ENCODE measurements at places on chromosomes 13 and 19.

DNA sequence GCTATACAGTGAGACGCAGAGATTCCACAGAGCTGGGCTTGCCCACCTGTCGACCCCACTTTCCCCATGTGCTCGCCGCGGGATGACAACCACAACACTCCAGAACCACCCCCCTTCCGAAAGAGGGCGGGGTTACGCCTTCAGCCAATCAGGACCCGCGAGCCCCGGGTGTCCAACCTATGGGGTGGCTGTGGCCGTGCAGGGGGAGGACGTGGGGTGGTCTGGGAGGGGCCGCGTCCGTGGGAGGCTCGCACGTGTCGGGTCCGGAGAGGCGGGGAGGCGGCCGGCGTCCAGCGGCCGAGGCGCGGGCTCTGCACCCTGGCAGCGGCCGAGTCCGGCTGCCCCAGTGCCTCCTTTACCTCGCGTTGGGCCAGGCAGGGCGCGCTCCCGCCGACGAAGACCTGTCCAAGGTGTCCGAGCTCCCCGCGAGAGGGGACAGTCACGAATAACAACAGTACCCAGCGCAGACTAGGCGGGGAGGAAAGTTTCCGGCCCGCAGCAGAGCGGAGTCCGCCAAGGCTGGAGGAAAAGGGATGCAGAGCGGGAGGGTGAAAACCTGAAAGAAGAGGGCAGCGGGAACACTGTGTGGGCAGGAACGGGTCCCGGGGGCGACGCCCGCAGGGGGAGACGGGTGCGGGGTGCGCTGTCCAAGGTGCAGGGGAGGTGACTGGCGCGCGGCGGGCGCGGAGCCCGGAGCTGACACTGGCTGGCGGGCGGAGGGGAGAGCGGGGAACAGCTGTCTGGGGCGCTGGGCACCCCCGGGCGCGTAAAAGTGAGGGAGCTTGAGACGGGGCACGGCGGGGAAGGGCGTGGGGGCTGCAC lies 911 bp downstream of the ENOX1 start:
- no peak for DNase-seq

- no peak for DNase-seq
These were observed 6.9 kb downstream of the KANK3 start for GRCh38 chr19:8336072-8336569.

GRCh38 chr13:87622971-87623370 lies 48.2 kb upstream of the SLITRK5 start:
- DNase-seq: no peak

GRCh38 chr13:102012299-102013293 lies 389.3 kb downstream of the FGF14 start:
- no peak for DNase-seq

DNA sequence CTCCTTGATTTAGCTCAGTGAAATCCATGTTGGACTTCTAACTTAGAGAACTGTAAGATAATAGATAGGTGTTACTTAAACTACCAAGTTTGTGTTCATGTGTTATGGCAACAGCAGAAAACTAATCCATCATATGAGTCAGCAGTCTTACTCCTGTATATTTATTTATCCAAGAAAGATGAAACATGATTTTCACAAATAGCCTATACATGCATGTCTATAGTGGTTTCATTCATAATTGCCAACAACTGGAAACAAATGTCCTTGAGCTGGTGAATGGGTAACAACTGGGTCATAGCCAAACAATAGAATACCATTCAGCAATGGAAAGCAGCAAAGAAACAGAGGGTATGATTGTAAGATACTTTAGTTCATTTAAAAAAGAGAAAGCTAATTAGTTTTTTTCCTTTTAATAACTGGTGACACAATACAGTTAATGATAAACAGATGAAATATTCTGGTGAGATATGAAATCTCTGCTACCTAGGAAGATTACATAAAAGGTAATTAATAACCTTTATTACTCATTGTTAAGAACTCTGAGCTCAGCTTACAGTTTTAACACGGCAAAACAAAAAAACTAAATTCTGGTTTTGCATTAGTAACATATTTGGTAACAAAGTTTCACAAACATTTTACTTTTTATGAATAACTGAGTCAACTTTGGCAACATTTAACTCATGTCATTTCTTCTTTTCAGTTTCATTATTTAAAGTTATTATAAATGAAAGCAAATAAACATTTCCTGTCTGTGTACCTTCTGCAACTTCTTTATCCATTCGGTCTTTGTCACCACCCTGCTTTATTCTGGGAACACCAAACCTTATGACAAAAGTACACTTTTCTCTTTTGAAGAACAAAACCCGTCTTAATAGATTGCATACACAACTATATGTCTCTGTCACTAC lies 181.3 kb downstream of the LIG4 start:
- DNase-seq: no peak
